ENCODE measurements at places on chromosomes 2 and 18.

- peak; percentile 60 for DNase-seq
Observed at GRCh38 chr18:12391487-12392165, 14.6 kb upstream of the AFG3L2 start.

DNA sequence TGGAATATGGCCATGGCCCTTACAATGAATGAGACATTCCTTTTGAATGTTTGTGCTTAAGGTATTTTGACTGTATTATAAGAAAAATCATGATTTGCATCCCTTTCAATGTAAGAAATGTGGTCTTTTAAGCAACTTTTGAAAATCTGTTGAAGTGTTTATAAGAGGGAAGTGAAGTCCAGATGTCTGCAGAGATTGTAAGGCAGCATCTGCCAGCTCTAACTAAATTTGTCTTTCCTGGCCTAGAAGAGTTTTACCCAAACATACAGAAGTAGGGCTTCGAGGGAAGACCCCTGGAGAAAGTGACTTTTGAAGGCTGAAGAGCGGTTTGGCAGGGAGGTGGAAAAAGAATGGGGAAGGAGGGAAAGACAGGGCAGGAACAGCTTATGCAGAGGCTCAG is 12.2 kb downstream of the EML6 start:
- no peak for DNase-seq

GRCh38 chr18:35956226-35956625 is 16.3 kb upstream of the RMP24 start:
- no peak for DNase-seq

DNA sequence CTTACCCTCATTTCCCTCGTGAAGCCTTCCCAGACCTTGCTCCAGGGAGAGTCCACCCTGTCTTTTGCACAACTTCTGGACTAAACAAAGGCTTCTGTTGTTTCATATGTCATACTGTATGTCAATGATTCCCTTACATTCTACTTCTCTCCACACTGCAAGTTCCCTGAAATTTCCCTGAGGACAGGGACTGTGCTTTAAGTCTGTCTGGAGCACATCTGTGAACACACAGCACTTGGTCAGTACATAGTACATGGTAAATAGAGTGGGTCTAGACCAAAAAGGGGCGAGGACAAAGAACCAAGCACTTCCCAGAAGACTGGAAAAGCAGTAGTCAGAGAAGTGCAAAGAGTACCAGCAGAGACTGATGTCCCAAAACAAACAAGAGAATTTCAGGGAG is 23.7 kb upstream of the IMPA2 start:
- no peak for DNase-seq

DNA sequence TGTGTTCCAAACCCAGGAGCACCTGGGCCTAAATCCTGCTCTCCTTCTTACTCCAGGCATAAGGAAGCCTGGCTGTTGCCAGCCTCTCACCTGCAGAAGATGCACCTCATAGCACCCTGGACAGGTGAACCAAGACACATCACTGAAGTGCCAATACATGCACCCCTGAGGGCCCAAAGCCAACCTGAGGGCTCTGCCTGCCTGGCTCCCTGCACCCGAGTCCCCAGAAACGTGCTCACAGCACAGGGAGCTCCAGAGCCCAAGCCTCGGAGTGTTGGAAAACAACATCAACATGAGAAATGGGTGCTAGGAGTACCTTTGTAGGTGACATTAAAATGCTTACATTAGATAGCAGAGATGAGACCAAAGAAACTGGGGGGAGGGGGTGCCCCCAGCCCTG is 96.3 kb upstream of the RAB6C start:
- no peak for DNase-seq

GRCh38 chr2:28662468-28663181 is 89.0 kb upstream of the PPP1CB start:
- DNase-seq, result no peak

GRCh38 chr2:179655627-179656026 is 205.8 kb downstream of the ZNF385B start:
- DNase-seq, result no peak

DNA sequence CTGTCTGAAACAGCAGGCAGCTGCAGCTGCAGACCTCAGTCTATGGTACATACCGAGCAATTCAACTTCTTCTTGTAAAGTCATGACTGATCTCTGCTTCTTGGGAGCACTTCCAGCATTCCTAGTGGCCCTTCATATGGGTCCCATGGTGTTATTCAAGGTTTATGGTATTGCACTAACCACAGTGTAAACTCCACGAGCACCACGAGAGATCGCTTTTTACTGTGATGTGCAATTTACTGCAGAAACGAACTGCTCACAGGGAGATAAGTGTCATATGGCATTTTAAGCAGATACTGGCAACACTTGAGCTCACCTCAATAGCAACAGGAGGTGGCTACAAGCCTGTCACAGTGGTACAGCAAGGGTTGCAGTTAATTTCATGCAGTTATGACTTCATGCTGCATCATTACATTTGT is 38.6 kb upstream of the SH3BP4 start:
- no peak for DNase-seq

GRCh38 chr2:81396417-81397019 is 1092.0 kb upstream of the LRRTM1 start:
- no peak for DNase-seq

DNA sequence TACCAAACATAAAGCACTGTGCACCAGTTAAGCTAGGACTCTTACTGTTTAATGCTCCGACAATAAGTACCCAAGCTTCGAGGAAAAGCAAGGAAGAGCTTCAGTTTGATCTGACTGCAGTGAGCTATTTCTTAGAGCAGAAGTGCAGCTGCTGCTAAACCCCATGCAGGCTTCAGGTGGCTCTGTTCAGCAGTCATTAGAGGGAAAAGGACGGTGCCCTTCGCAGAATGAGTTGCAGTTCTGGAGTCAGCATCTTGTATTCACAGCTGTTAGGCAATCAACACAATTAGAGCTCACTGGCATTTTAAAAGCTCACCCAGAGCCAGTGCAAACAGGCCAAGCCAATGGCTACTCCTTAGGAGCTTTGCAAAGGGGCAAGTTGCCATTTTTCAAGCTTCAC is 1.5 kb upstream of the CERKL start:
- no peak for DNase-seq

DNA sequence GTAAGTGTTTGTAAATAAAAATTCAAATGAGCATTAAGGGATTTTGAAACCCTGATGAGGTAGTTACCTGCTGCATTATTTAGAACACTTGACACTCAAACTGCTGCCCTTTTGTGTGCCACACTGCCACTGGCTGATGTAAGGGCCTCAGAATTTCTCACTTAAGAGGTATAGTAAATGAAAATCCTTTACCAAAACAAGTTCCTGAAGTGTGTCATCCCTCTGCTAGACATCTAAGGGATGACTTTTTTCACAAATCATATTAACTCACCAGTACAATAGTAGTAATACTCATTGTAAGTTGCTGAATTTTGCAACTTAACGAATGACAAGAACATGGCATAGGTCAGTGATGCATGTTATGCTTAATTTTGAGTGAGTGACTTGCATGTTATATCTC is 274.9 kb upstream of the UBE2E3 start:
- DNase-seq, result no peak

GRCh38 chr2:130183512-130184373 is 1.7 kb downstream of the MZT2B start:
- DNase-seq, result no peak

DNA sequence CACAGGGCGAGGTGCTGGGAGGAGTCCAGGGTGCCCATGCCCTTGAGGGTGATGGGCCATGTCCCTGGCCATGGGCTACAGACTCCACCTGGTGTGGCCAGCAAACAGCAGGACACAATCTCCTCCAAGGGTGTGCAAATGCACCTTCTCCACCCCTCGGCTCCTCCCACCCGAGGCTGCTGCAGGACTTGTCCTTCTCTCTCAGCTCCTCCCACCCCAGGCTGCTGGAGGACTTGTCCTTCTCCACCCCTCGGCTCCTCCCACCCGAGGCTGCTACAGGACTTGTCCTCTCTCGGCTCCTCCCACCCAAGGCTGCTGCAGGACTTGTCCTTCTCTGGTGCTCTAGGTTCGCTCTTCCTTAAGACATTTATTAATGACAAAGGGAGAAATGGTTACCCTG is 57.3 kb upstream of the SNTG2 start:
- no peak for DNase-seq
